ENCODE measurements at places on chromosomes 7 and 10.

- DNase-seq, result no peak
Measured at GRCh38 chr7:120991161-120991560, 2.6 kb downstream of the CPED1 start.

DNA sequence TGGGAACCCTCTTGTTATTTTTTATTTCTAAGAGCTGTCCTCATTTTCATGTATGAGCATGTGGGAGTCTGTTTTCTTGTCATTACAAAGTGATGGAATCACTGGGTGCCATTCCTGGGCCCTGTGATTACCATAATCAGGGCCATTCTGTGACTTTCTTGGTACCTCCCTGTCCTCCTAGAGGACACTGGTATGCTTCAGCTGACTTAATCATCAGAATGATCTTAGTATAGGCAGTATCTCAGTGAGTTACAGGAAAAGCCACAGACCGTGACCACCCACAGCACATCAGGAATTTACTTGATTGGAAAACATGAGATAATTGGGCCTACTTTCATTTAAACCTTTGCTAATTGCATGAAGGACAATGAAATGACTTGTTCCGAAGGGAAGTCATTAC, 7.2 kb downstream of the NOM1 start:
- no peak for DNase-seq

DNA sequence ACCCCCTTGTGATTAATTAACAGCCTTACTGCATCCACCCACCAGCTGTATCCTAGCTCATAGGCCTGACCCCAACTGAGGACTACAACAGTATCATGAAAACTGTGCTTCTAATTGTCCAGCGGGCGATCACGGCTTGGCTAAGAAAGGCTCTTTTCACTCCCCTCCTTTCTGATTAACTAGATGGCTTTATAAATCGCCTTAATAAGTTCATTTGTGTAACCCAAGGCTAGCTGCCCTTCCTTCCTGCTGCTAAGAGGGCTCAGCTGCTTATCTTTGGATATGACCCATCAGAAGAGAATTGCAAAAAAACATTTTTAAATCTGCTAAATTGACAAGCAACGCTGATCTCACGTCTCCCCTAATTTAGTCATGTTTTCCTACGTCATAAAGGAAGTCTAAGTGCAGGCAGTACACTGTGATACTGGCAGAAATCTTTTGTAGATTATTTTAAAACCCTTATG, 163.0 kb upstream of the LAMB4 start:
- no peak for DNase-seq

DNA sequence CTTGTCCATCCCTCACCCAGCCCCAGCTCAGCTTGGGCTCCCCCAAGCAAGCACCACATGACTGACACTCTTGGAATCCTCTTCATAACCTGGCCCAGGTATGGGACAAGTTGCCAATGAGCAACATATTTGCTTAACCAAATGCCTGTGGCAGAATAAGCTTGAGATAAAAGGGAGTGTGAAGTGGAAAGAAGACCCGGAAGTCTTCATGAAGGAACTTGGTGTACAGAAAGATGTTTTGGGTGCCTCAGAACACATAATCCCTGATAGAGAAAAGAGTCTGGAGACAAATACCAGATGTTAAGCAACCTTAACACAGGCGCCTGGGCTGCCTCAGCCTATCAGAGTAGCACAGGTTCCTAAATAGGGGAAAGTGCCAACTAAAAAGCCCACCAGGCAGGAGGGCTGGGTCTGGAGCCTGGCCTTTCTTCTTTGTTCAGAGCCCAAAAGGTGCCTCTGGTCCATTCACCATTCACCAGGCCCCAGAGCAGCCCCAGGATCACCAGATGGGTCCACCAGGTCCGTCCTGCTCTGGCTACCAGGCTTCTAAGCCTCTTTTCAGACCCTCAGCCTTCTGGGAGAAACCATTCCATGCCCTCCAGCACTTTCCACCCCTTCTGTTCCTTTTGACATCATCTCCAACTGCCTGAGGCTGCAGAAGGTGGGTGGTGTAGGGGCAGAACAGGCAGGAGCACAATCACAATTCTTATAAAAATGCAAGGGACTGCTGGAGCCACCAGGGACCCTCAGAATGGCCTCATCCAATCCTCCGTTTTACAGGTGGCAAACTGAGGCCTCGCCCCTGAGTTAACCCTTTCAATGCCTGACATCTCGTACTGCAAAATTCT, 22.6 kb downstream of the KCNMA1 start:
- DNase-seq, result no peak

DNA sequence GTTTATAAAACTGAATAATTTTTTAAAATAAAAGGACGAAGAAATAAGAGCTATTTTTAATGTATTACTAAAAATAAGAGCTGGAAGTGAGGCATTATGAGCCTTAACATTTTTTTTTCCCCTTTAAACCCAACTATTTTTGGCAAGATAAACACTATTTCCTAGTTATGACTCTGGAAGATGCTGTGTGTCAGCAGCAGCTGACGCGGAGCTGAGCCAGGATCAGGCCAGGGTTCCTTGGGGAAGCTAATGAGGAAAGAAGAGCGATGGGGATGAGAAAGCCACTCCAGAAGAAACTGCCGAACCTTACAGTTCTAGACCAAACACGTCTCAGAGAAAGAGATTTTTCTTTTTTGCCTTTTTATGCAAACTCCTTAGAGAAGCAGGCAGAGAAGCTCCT, 85.9 kb downstream of the USP6NL start:
- DNase-seq, result no peak

GRCh38 chr10:29642990-29643389, 8.2 kb upstream of the SVIL start:
- no peak for DNase-seq

- peak; percentile 74 for DNase-seq
Measured at GRCh38 chr7:117212969-117213877, 109.6 kb downstream of the WNT2 start.

DNA sequence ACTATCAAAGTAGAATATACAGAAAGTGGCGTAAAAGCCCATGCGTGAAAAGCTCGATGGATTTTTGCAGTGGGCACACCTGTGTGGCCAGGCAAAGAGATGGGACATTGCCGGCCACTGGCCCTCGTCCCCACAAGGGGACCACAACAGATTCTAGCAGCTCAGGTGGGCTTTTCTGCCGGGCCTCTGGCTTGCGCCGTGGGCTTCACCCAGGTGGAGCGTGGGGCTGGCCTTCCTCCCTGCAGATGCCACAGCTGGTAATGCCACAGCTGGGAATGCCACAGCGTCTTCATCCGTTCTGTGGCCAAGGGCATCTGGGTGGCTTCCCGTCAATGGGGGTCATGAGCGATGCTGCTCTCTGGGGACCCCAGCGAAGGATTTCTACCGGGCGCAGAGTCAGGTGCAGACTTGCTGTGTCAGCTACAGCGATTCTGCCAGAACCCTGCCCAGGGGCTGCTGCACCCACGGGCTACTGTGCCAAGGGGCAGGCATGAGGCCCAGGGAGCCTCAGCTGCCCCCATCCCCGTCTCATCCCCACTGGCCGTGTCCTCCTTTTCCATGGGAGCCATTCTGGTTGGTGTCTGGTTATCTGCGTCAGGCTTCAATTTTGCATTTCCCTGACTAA, 52.5 kb upstream of the NKX6-2 start:
- DNase-seq, result no peak

DNA sequence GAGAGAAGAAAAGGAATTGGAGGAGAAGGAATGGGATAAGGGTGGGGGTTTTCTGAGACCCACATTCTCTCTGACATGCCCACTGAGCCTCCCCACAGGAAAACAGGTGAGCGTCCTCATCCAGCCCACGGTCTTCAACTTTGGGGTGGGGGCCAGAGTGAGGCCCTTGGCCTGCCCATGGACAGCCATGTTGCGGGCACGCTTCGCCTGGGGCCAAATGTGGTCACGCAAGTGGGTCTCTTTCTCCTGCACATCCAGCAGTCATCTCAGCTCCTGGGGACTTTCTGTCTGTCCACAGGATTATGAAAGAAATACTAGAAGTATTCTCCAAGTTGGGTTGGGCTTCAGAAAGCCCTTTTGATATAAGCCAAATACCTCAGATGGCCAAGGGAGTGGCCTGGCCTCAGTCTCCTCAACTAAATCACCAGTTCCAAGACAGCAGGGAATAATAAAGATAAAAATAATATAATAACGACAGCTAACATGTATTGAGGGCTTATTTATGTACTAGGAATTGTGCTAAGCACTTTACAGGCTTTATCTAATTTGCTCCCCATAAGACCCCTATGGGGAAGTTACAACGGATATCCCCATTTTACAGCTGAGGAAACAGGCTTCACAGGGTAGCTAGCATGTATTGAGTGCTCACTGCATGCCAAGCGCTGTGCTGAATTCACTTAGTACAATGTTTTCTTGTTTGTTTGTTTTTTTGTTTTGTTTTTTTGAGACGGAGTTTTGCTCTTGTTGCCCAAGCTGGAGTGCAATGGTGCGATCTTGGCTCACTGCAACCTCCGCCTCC, 57.2 kb upstream of the LBX1 start:
- DNase-seq, result no peak

DNA sequence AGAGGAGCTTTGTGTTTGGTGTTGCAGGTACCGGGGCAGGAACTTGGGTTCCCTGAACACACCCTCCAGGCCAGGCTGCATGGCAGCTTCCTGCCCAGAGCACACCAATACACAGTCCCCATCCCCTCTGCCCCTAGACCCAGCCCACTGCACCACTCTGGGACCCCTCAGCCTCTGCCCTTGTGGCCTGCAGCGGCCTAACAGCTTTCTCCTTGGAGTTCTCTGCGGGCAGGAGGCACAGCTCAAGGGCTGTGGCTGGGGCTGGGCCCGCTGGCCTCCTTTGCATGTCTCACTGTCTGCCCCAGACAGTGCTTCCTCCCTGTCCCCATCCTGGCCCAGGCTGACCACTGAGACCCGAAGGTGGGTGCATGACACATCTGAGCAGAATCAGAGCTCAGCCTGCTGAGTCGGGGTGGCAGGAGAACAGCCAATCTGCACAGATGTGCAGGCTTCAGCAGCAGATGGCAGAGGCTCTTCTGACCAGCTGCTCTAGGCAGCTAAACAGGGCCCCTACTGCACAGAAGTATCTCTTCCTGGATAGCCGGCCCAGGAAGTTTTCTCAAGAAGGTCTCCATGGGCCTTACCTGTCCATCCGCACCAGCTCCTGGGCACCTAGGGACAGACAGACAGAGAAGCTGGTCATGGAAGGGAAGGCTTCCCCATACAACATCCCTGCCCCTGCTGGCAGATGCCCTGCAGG, 20.8 kb downstream of the VSIR start:
- DNase-seq, result no peak

GRCh38 chr7:47227762-47228177, 354.1 kb downstream of the TNS3 start:
- DNase-seq, result peak; percentile 42

- no peak for DNase-seq
Measured at GRCh38 chr10:33434933-33435332, 100.5 kb upstream of the NRP1 start.

- DNase-seq, result no peak
Measured at GRCh38 chr7:50858528-50859245, 76.0 kb upstream of the GRB10 start.

- DNase-seq, result peak; percentile 21
Measured at GRCh38 chr10:101367569-101368453, 13.8 kb downstream of the BTRC start.

- DNase-seq, result no peak
Measured at GRCh38 chr10:114110174-114110972, 63.6 kb downstream of the CCDC186 start.
